ENCODE measurements at places on chromosomes 2 and 18.
A peak's percentile ranks its signal among the peaks of the same experiment; 100 is the strongest.

DNA sequence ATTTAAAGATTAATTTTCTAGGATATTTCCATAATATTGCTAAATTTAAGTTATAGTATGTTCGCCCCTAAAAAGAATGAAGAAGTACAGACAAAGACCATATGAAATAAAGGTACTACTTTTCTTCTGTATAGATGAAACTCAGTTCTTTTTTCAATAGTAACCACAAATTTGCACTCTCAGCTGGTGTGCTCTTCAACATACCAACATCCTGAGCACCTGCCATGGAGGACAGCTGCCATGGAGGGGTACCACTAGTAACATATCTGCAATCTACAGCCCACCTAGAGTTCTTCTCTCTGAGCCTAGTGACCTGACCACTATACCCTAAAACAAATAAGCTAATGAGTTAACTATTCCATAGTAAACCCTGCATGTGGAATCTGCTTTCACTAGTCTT lies 36.8 kb upstream of the ERCC3 start:
- DNase-seq: no peak

- peak; percentile 29 for DNase-seq
Observed at GRCh38 chr2:205885492-205886099, 200.4 kb downstream of the INO80D start.

DNA sequence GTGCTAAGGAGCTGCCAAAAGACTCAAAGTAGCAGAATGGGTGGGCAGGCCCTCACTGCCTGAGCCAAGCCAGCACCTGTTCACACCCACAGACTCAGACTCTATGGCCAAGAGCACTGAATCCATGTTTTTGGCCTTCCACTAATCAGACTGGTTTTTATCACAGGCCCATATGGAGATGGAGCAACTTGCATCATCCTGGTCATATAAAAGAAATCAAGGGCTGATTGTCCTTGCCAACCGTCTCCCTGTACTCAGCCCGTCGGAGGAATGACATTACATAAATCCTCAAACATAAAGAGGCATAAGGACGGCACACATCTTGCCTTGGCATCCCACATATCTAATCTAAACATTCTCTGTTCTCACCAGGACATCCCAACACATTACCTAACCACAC lies 66.7 kb downstream of the MARCHF4 start:
- no peak for DNase-seq

- DNase-seq: no peak
Observed at GRCh38 chr2:106996171-106996769, 110.3 kb upstream of the ST6GAL2 start.

- no peak for DNase-seq
Observed at GRCh38 chr2:132462236-132462635, 45.6 kb downstream of the GPR39 start.

GRCh38 chr2:140442319-140442718 lies 1662.1 kb upstream of the NXPH2 start:
- DNase-seq: no peak

GRCh38 chr2:101025561-101025960 lies 23.5 kb downstream of the RPL31 start:
- DNase-seq: no peak

GRCh38 chr18:9577361-9577760 lies 37.0 kb downstream of the PPP4R1 start:
- DNase-seq: no peak

GRCh38 chr18:63315876-63316275 lies 3.7 kb downstream of the BCL2 start:
- no peak for DNase-seq

DNA sequence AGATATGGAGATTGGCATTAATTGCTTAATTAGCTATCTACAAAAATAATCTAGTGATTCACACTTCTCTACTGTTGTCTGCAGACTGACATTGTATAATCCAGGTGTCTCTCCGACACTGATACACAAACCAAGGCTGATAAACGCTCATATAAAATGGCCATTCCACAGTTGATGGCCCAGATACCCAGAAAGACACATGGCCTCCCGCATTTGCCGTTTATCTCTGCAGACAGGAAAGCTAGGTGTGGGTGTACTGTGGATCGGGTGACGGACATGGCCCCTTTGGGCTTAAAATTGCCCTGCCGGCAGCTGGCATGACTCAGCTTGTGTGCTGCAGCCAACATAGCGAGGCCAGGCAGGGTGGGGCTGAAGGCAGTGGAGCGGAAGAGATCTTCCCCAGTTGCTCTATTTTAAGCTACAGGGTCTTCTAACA lies 18.5 kb downstream of the PMAIP1 start:
- DNase-seq: peak; percentile 68

All from Kasumi-1 (cell line).